HFFc6 (cell line): ENCODE measurements at places on chromosomes 12 and 14. TPM values are rescaled to one million over a fixed set of nuclear protein-coding genes. Genes with fewer than 3 reads are reported as not detected.

DNA sequence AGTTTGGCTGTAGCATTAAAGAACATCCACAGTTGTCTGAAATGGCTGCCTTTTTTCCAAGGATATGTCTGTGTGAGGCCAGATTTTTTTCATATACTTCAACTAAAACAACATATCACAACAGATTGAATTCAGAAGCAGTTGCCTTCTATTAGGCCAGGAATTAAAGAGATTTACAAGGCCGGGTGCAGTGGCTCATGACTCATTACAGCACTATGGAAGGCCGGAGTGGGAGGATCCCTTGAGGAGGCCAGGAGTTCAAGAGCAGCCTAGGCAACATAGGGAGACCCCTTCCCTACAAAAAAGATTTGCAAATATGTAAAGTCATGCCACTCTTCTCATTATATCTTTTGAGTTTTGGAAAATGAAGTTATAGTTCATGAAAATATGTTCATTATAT is 108.6 kb downstream of the KTN1 start:
- DNase-seq: no peak

DNA sequence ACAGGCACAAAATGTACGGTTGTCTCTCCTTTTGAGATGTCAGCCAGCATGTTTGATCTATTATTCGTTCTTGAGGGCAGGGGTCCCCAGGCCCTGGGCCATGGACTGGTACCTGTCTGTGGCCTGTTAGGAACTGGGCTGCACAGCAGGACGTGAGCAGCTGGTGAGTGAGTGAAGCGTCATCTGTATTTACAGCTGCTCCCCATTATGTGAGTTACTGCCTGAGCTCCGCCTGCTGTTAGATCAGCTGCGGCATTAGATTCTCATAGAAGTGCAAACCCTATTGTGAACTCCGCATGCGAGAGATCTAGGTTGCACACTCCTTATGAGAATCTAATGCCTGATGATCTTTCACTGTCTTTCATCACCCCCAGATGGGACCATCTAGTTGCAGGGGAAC is 41.4 kb upstream of the SCN8A start:
- no peak for DNase-seq

- peak; percentile 38 for DNase-seq
Measured at GRCh38 chr12:46585854-46586621, 213.5 kb upstream of the SLC38A2 start.

- peak; percentile 98 for DNase-seq
Measured at GRCh38 chr14:68137704-68138619, 318.4 kb downstream of the RAD51B start.

DNA sequence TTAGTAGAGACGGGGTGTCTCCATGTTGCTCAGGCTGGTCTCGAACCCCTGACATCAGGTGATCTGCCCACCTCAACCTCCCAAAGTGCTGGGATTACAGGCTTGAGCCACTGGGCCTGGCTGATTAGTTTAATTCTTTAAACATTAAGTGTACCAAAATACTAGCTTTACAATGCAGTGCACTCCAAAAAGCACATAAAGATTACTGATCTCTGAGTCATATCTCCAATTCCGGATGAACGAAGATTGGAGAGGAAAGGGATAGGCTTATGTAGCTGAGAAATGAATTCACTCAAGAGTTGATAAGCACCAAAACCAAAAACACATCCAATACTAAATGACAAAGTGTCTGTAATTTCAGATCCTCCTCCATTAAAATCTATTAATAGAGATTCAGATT is 15.1 kb downstream of the NAV3 start:
- DNase-seq: peak; percentile 39

DNA sequence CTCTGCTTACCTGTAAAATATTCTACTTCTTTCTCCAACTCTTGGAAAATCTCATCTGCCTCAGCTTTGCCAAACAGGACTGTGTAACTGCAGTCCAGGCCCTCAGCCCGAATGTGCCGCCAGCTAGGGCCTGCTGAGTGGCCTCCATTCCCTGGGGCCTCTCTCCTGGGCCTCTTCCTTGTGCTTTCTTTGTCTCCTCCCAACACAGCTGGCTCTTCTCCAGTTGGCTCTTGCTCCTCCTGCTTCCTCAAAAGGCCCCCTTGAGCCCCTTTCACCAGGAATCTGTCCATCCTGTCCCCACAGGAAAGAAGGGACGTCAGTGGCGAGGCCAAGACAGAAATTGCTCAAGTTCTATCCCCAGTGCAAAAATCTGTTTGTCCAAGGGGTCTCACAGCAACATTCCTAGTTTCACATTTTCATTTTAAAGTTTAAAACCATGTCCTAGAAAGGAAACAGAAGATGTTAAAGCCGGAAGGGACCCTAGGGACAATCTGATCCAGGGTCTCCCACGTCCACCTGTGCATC is 713 bp downstream of the ALKBH2 start:
- no peak for DNase-seq

- DNase-seq: no peak
Measured at GRCh38 chr12:29750131-29750927, 33.4 kb downstream of the TMTC1 start.

DNA sequence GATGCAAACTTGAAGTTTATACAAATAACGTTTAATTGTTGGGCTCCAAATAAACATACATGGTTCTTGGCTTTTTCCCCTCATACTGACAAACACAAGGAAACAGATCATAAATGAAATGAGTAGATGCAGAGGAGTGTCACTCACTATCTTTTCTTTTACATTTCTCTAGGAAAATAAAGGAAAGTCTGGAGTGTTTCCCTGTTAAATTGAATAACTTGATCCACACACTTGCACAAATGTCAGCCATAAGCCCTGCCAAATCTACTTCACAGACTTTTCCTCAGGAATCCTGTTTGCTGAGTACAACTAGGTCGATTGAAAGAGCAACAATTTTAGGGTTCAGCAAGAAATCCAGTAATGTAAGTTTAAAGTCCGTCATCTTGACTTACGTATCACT is 175.3 kb downstream of the PLCZ1 start:
- no peak for DNase-seq

- DNase-seq: peak; percentile 31
Measured at GRCh38 chr12:15404485-15404884, 82.2 kb downstream of the PTPRO start.

GRCh38 chr12:673849-674248 is 10.6 kb upstream of the NINJ2 start:
- no peak for DNase-seq

TCL1B gene
- total RNA-seq: not detected in 2 replicates

TECPR2 gene
- total RNA-seq: 23.1 to 25.7 TPM (median 23.6 TPM) in 3 replicates
